ENCODE measurements at places on chromosomes 5 and 9. TPM values are rescaled to one million over a fixed set of nuclear protein-coding genes. Genes with fewer than 3 reads are reported as not detected.

DNA sequence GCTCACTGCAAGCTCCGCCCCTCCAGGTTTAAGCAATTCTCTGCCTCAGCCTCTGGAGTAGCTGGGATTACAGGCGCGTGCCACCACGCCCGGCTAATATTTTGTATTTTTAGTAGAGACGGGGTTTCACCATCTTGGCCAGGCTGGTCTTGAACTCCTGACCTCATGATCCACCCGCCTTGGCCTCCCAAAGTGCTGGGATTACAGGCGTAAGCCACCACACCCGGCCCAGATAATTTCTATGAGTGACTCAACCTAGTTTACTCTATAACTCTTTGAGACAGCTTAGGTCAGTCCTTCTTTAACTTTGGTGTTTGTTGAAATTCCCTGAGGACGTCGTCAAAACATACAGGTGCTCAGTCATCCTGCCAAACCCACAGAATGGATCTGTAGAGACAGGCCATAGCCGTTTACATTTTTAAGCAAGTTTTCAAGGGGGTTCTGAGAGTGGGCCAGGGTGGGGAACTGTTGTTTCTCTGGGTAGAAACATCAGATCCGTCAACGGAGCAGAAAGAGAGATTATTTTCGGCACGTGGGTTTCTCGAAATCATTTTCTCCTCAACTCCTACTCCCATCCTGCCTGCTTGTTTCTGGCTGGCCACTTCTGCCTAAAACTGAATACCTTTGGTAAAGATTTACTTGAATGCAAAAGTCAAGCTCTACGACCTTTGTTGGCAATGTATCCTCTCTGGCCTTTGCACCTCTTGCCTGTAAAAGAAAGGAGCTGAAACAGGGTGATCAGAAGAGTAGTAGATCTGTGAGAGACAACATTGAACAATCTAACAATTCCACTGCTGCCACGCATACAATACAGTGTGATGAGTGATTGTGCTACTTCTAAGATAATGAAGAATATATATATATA is 6.0 kb upstream of the BOD1 start:
- no peak for DNase-seq

GRCh38 chr9:101578378-101578777 is 16.4 kb downstream of the PPP3R2 start:
- DNase-seq, result no peak

DNA sequence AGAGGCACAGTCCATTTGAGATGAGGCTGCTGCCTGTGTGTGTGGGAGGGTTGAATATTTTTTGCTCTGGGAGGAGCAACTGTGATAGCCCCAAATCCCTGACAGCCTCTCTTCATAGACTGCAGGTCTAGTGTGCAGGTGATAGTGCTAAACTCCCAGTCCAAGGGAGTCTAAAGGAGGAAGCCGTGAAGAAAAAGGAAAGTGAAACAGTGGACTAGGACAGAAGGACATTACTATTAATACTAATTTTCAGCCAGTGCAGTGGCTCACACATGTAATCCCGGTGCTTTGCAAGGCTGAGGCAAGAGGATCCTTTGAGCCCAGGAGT is 295.0 kb downstream of the PDE4D start:
- DNase-seq, result no peak

DNA sequence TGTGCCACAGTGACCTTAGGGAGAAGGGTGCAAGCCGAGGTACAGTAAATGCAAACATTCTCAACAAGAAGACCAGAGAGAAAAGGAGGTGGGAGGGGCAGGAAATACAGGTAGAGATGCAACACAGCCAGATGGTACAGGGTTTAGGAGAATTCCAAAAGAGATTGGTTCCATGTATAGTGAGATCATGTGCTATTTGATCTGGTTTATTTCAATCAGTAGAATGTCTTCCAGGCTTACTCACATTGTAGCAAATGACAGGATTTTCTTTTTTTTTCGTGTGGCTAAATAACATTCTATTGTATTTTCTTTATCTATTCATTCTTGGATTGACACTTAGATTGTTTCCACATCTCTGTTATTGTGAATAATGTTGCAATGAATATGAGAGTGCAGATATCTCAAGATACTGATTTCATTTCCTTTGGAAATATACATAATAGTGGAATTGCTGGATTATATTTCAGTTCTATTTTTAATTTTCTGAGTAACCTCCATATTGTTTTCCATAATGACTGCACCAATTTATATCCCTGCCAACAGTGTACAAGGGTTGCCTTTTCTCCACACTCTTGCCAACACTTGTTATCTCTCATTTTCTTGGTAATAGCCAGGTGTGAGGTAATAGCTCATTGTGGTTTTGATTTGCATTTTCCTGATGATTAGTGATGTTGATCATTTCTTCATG is 107.8 kb upstream of the GAS1 start:
- DNase-seq, result no peak

DNA sequence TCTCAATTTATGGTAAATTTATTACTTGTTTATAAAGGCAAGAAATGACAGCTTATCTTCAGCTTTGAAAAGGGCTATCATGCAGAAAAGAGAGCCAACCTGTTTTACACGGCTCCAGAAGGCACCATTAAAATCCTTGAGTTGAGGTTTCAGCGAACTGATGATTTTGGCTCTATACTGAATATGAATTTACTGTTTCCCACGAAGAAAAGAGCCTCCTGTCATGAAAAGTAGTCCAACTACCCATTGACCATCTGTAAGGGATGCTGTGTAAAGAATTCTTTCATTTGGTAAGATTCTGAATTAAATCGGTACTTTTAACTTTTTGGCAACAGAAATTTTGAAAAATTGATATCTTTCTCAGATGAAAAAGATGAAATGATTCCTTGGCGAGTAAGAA is 657.6 kb upstream of the ZNF608 start:
- DNase-seq, result no peak

- DNase-seq, result no peak
Observed at GRCh38 chr5:31113101-31113500, 80.4 kb upstream of the CDH6 start.

DNA sequence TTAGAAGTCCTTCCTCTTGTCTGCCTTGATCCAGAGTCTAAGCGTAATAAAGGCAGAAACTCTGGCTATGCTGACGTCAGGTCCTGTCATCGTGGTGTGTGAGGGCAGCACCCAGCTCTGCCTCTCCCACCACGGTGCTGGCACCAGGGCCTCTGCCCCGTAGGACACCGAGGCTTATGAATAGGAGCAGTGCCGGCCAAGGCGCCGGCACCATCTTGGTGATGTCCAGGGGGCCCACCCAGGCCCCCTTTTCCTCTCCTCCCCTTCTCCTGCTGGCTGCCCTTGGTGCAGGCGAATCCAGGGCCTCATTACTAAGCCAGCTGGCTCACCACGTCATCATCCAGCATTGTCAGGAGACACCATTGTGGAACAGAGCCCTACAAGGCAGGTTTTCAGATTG is 252.3 kb downstream of the FANCC start:
- DNase-seq, result no peak

GRCh38 chr5:3740546-3741373 is 145.1 kb downstream of the IRX1 start:
- no peak for DNase-seq

DNA sequence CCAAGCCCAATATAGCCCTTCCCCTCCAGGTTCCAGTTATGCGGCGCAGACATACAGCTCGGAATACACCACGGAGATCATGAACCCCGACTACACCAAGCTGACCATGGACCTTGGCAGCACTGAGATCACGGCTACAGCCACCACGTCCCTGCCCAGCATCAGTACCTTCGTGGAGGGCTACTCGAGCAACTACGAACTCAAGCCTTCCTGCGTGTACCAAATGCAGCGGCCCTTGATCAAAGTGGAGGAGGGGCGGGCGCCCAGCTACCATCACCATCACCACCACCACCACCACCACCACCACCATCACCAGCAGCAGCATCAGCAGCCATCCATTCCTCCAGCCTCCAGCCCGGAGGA is 6.3 kb downstream of the NR4A3 start:
- DNase-seq, result no peak

- no peak for DNase-seq
Observed at GRCh38 chr9:20135119-20135697, 346.4 kb upstream of the SLC24A2 start.

DNA sequence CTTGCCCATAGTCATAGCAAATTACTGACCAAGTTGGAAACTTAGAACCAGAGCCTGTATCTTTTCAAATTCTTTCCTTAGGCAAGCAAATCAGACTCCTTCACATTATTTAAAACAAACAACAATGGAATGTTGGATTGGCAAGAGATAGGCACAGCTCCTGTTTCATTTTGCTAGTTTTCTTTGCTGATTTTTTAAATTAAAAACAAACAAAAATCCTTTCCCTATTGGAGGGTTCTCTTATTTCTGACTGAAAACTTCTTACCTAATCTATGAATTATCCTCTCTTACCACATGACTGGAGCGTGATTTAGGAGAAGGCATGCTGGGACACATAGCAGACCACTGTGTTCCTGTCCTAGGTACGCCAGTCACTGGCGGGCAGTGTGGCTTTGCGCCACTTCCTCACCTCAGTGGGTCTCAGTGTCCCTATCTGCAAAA is 63.0 kb downstream of the TTC39B start:
- no peak for DNase-seq

Gene ATP10B
- total RNA-seq, result not detected

Gene FST
- 10.6 TPM for total RNA-seq

Gene ACOT12
- not detected for total RNA-seq

Gene NR4A3
- total RNA-seq, result 3.9 TPM

Gene CENPH
- total RNA-seq, result 3.6 TPM

Gene SLC25A48
- not detected for total RNA-seq

Gene DOCK8
- 6.1 TPM for total RNA-seq

Gene ZBTB26
- 4.6 TPM for total RNA-seq

Gene C5orf34
- total RNA-seq, result 0.73 TPM

Gene IFNA8
- not detected for total RNA-seq

Gene IL3
- not detected for total RNA-seq

All from Right ventricle myocardium inferior (tissue), 1 donor.